Stimulated activated CD4-positive, alpha-beta T cell treated with anti-CD3 and anti-CD28 coated beads, Interleukin-4, amount 100 ng/mL, for 1 hour (primary cell): ENCODE measurements at places on chromosomes 7 and 10.

- peak; percentile 26 for DNase-seq
These were observed 8.1 kb downstream of the SKIDA1 start for GRCh38 chr10:21517134-21518031.

GRCh38 chr10:72567421-72567820, 58.5 kb downstream of the MICU1 start:
- DNase-seq = no peak

DNA sequence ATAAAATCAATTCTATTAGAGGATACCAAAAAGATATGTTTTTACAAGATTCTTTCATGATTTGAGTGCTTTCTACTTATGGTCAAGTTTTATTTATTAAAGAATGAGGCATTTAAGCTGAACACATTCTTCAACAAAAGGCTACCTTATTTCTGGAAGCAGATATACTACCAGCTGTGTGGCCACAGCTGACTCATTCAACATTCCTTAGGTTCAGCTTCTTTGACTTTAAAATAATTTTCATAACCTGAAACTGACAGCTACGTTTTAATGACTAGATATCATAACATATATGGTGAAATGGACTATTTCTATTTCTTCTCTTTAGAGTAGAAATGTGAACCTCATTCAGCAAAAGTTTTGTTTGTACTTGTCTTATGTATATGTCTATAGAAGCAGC, 414.2 kb upstream of the SEMA3C start:
- no peak for DNase-seq

- DNase-seq = no peak
These were observed 13.4 kb downstream of the SLC13A4 start for GRCh38 chr7:135714534-135715009.

DNA sequence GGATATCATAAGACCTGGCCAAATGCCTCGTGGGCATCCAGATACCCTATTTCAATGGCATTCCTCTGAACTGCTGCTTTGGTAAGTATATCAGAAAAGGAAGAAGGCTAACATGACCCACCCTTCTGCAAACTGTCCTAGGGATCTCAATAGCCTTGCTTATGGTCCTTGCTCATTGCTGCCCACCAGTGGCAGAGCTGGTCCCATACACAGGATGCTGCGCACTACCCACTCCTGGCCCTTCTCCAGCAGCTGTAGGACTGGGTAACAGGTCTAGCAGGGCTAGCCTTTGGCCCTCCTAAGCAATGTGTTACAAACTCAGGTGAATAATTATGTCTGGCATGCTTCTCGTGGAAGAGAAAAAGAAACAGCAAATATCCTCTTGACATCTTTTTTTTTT, 72.5 kb downstream of the C10orf90 start:
- peak; percentile 7 for DNase-seq

GRCh38 chr7:41084381-41084780, 618.5 kb downstream of the INHBA start:
- no peak for DNase-seq

GRCh38 chr10:132626019-132626760, 88.6 kb downstream of the INPP5A start:
- DNase-seq = no peak
